ENCODE measurements at places on chromosomes 6 and 20. TPM values are rescaled to one million over a fixed set of nuclear protein-coding genes. Genes with fewer than 3 reads are reported as not detected.

The EEF1A2 gene
- 1.5 TPM for total RNA-seq

- peak; percentile 19 for DNase-seq
Measured at GRCh38 chr6:153790048-153790447, 249.0 kb upstream of the OPRM1 start.

DNA sequence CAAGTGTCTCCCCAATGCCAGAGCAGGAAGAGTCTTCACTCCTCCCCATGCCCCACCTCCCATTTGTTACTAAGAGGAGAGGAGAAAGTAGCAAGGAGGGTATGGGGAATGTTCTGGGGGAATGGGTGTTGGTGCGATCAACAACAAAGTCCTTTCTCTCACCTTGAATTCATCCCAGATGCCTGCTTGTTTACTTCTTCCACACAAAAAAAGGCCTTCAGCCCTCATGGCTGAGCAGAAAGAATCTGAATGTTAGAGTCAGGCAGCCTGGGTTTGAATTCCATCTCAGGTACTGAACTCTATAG lies 9.9 kb downstream of the MOG start:
- no peak for DNase-seq

The RNF217 gene
- total RNA-seq, result 20.4 TPM

DNA sequence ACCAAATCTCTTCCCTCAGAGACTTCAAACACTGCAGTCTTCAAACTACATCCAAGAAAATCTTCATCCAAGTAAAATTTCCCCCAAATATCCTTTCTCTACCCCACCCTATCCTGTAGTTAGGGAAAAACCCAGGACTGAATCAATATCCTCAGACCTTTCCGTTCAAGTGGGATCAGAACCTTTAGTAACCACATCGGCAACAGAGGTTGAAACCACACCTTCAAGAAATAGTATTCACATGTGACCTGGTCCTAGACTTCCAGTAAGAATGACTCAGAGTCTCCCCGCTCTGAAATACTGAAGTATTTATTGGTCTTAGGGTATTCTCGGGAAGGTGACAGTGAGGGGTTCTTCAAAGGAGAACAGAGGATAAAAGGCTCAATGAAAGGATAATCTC lies 8.7 kb downstream of the HLA-DPA1 start:
- no peak for DNase-seq

DNA sequence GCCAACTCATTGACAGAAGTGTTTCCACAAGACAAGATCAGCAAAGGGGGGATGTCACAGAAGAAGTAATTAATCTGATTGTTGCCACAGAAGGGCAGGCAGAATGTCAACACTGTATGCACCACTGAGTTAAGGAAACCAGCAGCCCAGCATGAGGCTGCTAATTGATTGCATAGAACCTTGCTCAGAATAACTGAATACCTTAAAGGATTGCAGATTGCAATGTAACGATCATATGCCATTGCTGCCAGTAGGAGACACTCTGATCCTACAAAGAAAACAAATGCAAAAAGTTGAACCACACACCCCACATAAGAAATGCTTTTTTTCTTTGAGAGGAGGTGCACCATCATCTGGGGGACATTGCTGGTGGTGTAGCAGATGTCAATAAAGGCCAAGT lies 13.1 kb downstream of the OR5V1 start:
- DNase-seq, result no peak

DNA sequence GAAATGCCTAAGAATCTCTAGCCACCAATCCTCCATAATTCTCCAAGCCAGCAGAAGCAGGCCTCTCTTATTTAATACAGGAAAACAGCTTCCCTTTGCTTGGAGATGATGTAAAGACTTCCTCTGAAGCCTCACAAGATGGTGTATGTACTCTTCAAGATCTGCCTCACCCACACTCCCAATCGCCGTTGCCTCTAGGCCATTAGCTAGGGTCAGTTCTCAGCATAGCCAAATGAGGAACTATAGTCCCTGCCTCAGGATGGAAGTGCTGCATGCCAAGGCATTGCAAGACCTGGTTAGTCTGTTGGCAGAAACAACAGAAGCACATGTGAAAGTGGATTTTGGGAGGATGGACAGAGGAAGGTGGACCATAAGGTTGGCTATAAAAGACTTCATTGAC lies 139.1 kb downstream of the SCML4 start:
- no peak for DNase-seq

GRCh38 chr20:19543101-19543500 lies 215.0 kb upstream of the RIN2 start:
- no peak for DNase-seq

DNA sequence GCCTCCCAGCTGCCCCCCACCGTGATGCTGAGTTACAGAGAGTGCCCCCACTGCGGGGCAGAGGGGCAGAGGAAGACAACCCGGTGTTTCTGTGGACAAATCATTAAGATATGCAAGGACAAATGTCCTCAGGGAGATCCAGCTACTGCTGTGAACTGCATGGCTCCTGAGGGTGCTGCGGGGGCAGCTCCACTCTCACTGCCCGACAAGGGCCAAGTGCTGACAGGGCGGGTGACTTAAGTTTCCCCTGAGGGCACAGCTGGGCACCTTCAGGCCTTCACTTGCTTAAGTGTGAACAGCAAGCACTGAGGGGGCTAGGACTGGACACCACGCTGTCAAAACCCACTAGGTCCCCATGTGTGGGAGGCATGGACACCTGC lies 26.2 kb upstream of the TCFL5 start:
- DNase-seq, result no peak

DNA sequence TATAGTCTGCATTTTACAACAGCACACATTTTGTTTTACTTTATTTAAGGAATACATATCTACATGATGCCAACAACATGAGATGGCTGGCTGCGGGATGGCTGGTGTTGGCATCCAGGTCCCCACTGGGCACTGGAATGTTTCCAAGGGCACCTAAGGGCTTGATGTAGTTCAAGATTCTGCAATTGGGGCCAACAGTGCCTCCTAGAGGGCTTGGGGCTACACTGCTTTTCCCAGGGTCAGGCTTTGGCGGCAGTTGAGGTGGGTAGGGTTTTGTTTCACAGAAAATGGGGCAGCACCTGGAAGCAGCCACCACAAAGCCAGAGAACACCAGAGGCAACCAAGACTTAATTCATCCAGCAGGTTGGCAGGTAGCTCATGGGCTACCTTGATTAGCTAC lies 202.2 kb upstream of the PRND start:
- DNase-seq, result peak; percentile 22
